Central memory CD8-positive, alpha-beta T cell (primary cell): ENCODE measurements at places on chromosomes 5 and 9.

GRCh38 chr5:172886476-172886875 is 52.4 kb downstream of the ERGIC1 start:
- no peak for DNase-seq

GRCh38 chr5:101929628-101930027 is 366.5 kb downstream of the SLCO4C1 start:
- DNase-seq, result no peak

DNA sequence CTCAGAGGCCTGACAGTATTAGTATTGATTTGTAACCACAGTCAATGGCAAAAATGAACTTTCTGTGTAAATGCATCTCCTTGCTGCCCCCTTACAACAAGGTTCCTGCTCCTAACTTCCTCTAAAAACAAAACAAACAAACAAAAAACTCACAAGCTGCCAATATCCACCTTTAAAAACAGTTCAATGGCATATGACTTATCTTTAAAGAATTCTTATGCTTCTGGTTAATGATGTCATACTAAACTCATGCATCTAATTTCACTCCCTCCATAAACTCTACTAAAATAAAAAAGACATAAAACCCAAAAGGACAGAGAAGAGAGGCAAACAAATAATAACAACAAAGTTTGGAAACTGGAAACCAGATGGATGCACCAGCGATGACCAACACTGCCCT is 9.0 kb upstream of the OR1N1 start:
- no peak for DNase-seq

- no peak for DNase-seq
Observed at GRCh38 chr5:57887851-57888621, 405.4 kb upstream of the ACTBL2 start.

GRCh38 chr9:108225149-108225800 is 630.5 kb downstream of the ACTL7B start:
- DNase-seq, result no peak

DNA sequence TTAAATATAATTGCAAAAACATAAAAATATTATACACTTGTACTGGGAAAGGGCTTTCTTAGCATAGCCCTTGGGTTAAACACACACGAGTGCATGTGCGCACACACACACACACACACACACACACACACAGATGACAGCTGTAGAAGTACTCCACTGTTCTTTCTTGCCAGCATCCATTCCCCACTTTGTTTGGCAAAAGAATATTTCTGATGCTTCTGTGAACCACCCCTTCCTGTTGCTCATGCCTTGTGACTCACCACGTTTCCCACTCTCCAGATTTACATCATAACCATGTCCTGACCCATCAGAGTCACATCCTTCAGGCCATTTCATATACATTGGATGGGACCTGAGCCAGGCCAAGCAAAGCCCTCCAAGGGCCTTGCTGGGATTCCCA is 280.1 kb downstream of the DNAH5 start:
- no peak for DNase-seq

DNA sequence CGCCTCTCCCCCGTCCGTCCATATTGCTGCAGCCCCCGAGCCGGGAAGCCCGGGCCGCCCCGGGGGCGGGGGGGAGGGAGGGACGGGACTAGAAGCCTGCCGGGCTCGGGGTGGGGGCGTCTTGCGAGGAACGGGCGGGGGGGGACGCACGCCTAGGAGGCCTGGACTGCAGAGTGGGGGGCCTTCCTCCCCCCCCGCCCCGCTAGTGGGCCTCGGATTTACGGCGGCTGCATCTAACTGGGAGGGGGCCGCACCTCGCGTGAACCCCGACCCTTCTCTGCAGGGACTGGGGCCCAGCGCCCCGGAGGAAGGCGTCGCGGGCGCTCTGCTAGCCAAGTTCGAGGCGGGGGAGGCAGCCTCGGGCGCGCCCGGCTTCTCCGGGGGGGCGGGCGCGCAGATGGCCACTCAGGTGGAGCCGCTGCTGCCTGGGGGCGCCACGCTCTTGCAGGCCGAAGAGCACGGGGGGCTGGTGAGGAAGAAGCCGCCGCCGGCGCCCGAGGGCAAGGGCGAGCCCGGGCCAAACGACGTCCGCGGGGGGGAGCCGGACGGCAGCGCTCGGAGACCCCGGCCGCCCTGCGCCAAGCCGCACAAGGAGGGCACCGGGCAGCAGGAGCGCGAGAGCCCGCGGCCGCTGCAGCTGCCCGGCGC is at the start of gene LARP1:
TSS of gene LARP1 (plus strand) at position 17 of the 648 bp plus-strand sequence. CDS start at position 398, 381 bp downstream.
- DNase-seq, result no peak

DNA sequence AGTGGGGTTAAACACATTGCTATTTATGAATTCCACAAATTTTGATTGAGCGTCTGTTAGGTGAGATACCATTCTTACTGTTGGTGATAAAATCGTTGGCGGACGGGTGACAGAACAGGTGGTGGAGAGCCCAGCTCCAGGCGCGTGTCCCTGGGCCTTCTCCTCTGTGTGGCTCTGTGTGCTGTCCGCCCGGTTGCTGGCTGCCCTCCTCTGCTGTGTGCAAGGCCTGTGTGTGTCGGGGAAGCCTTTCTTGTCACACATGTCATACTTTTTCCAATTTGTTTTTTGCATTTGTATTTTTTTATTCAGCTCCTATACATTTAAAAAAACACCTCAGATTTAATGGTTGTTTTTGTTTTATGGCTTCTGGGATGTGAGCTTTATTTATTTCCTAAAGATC is 33.9 kb downstream of the TENT4A start:
- no peak for DNase-seq

- no peak for DNase-seq
Observed at GRCh38 chr9:119310741-119311140, 58.5 kb downstream of the BRINP1 start.

DNA sequence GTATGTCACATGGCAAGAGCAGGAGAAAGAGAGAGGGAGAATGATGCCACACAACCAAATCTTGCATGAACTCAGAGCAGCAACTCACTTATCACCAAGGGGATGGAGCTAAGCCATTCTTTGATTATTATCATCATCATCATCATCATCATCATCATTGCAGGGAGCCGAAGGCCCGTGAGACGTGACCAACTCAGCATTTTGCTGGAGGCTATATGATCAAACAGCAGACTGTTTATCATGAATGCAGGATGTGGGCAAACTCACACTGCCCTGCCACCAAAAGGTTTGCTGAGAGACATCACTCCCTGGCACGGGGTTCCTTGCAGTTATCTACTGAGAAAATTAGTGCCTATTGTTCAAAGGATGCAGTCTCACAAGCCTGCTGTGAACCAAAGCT is 8.6 kb upstream of the ZNF169 start:
- DNase-seq, result no peak
